Body of pancreas (tissue), 4 donors: ENCODE measurements at places on chromosomes 7 and 10. TPM values are rescaled to one million over a fixed set of nuclear protein-coding genes. Genes with fewer than 3 reads are reported as not detected.

GRCh38 chr10:44153918-44154670, 230.8 kb downstream of the CXCL12 start:
- DNase-seq, result no peak

GRCh38 chr10:124099604-124100003, 6.2 kb upstream of the CHST15 start:
- no peak for DNase-seq

HGF gene
- 6.9 TPM for total RNA-seq

DNA sequence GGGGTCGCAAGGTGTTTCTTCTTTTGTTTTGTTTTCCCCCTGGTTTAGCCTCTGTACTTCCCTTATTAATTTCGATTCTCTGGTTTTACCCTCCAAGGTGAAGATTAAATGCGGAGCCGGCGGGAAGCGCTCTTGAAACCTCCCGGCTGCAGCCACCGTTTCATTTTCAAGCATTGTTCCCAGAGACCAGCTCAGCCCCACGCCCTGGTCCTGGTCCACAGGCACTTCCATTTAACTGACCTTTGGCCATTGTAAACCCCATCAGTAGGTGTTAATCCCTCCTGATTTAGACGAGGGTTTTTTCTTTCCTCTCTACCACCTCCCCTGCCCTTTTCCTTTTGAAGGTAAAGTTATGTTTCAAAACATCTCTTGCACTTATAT, 39.2 kb upstream of the ENO4 start:
- DNase-seq, result no peak

GRCh38 chr7:154302380-154302779, 250.2 kb downstream of the DPP6 start:
- DNase-seq, result no peak

GRCh38 chr7:17934612-17935240, 5.6 kb downstream of the SNX13 start:
- DNase-seq, result no peak

GRCh38 chr7:110595694-110596093, 495.2 kb upstream of the LRRN3 start:
- no peak for DNase-seq

- DNase-seq, result no peak
These were observed 78.0 kb downstream of the INPP5A start for GRCh38 chr10:132615341-132616169.

GRCh38 chr10:37734971-37735370, 122.4 kb downstream of the ZNF248 start:
- DNase-seq, result no peak

DNA sequence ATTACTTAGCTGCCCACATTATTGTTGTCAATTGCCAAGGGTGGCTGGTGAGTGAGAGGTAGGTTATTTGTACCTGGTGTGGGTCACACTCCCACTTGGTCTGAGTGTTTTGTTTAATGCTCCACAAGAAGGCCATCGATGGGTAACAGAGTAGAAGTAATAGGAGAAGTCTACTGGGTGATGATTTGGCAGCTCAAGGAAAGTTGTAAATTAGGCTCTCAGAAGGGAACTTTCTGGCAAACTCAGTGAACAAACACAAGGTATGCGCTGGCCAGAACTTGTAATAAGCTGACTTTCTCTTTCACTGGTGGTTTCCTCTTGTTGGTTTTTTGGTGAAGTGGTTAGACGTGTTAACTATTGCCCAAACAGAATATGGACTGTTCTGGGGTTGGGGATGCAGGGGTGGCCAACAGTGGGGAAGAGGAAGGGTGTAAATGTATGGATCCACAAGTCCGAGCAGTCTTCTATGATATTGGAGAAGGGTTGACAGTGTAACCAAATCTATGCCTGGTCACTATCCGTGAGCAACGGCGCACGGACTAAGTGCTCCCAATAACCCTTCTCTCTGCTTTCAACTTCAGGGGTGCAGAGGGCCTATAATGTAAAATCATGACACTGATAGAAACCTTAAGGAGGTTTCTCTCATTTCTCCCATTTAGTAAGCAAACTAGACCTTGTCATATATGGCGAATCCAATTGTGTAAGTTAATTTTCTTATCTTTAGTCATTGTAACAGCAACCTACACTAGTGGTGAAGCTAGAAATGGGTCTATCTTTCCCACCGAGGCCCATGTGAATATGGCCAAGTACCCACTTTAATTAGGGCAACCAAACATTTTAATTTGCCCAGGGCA, 212.8 kb downstream of the PTEN start:
- DNase-seq, result no peak

DNA sequence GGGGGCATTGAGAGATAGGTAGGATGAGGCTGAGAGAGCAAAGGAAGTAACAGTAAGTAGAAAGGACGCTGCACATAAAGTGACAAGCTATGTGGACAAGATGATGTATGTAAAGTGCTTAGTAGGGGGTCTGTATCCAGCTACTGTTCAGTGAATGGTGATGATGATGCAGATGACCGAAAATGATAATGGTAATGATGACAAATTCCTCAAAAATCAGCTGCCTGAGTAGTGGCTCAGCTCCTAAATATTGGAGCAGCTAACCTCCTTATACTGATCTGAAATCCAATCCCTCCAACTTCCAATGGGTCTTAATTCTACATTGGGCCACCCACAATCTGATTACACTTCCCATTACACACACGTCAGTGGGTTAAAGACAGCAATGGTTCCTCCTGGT, 27.1 kb upstream of the KCNMA1 start:
- no peak for DNase-seq

C7orf33 gene
- not detected for total RNA-seq

HYAL4 gene
- total RNA-seq, result not detected

GRCh38 chr10:133306941-133307379, 1.7 kb downstream of the TUBGCP2 start:
- no peak for DNase-seq

- peak; percentile 23 for DNase-seq
These were observed 38.0 kb downstream of the ZNF777 start for GRCh38 chr7:149422914-149423301.

DNA sequence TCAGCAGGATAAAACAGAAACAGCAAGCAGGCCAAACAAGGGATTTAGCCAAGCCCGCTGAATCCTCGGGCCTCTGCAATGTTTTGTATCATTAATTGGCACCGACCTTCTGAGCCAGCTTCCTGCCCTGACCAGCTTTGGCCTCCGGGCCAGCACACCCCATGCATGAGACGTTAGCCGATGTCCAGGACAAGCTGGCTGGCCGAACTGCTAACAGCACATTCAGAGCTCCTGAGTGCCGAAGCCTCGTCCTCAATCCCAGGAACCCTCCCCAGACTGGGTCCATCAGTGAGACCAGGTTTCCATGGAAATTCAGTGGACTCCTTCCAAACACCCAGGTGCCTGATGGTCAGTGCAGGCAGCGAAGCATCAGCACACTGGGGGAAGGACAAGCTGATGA, 134.3 kb upstream of the PFKP start:
- no peak for DNase-seq

DNA sequence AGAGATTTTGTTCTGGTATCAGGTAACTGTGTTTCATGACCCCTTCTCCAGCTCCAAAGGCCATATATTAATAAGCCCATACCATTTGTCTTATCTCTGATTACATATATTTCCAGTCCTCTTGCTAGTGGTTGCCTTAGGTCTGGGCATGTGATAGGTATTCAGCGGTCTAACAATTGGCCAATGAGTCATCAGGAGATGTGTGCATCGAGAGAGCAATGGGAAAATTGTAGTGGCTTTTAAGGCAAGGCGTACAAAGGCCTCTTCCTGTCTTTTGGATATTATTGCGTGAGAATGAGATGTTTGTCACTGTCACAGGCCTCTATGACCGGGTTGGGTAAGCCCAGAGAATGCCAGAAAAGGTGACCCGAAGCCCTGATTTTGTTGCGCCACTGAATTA, 38.6 kb upstream of the SFRP5 start:
- no peak for DNase-seq

NKX2-3 gene
- total RNA-seq, result not detected

GRCh38 chr10:127576740-127577161, 27.6 kb downstream of the NPS start:
- no peak for DNase-seq

DNA sequence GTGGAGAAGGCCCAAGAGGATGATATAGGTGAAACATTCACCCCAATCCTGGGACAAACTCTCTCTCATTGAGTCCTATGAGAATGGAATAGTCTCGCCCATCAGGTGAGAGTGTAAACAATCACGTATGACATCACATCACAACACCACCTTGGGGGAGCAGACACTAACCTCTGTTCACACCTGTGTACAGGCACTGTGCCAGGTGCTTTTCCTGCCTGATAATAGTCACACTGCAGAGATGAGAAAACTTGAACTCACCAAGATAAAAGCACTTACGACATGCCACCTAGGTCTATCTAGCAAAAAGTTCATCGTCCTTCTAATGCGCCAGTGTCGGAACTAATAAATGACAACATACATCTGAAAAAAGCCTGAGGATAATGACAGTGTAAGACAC, 187.8 kb downstream of the FAM107B start:
- DNase-seq, result peak; percentile 51

DNA sequence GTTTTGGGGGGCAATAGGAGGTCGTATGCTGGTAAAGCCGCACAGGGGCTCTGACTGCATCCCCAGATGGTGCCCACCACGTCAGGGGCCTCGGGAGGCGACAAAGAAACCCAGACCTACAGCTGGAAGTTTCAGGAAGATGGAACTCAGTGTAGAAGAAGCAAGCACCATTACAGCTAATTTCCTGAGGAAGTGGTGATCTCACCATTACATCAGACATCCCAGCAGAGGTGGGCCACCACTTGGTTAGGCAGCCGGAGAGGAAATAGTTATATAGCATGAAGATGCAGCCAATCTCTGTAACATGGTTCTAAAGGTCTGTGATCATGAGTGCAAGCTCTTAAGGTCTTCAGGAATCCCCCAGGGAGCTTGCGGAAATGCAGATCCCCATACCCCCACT, 127.3 kb upstream of the PCBD1 start:
- no peak for DNase-seq

GRCh38 chr10:122290334-122290733, 19.2 kb downstream of the BTBD16 start:
- DNase-seq, result no peak

- no peak for DNase-seq
These were observed 3.5 kb downstream of the STK31 start for GRCh38 chr7:23713285-23714149.

DNA sequence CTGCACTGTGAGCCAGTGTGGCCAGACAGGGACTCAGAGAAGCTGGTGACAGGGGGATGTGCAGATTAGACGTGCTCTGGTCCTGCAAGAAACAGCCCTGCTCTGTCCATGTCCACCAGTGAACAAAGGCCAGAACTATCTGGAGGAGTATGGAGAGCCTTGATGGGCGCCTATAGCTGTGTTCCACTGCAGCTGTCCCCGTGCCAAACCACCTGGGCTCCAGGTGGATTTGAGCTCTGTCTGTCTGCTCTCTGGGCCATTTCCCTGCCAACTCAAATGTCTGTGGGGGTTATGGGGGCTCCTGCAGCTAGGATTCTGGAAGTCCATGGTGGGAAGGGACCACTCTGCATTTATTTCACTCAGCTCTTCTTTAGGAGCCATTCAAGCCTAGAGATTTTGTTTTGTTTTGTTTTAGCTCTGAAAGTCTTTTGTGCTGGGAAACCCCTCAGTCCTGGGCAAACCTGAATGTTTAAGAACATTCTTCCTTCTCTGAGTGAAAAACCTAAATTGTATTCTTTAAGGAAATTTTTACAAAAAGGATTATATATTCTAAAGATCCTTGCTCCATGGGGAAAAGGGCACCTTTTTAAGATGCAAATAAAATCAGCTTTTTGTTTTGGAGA, 1039.5 kb upstream of the SORCS1 start:
- DNase-seq, result no peak

DNA sequence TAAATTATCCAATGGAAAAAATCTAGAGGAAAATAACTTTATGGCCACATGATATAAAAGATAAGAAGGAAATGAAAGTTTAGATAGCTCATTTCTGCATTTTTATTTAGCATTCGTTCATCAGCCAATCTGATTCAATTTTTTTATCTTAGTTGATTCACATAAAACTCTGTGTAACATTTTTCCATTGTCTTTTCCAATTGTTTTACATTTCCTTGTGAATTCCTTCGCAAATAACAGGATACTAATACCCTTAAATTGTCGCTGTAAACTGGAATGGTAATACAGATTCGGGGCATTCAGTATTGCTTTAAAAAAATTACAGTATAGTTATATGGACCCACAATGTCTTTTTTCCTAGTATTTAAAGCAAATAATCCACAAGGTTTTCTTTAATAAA, 136.4 kb downstream of the CUBN start:
- DNase-seq, result no peak

PODXL gene
- total RNA-seq, result 36.9 TPM

GRCh38 chr10:101624526-101625102, 36.5 kb downstream of the DPCD start:
- DNase-seq, result no peak

GRCh38 chr7:37732253-37732652, 48.7 kb downstream of the GPR141 start:
- DNase-seq, result peak; percentile 18

HMX2 gene
- total RNA-seq, result not detected

- DNase-seq, result no peak
These were observed 17.1 kb downstream of the ARHGAP21 start for GRCh38 chr10:24706479-24707118.

DNA sequence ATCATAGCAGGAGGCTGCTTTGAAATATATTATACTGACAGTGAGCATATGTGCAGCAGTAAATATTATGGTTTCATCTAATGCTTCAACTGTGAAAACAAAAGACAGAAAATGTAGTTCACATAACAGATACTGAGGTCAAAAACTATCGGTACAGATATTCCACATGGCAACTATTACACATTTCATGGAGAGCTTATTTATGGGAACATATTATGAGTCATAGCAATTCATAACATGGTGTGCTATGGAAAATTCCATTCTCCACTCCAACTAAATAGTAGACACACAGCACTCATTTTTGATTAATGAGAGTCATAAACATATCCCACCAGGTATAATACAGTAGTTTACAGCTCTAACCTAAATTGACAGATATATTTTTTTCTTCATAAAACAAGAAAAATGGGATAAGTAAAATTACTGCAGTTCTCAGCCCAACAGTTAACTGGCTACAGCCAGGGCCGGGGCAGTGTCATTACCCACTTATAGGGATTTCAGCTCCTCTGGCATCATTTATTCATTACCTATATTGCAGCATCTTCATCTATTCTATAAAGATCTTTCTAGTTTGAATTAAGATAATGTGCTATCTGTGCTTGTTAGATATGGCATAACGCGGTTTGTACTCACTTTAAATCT, 475.6 kb upstream of the KLF6 start:
- DNase-seq, result no peak

DNA sequence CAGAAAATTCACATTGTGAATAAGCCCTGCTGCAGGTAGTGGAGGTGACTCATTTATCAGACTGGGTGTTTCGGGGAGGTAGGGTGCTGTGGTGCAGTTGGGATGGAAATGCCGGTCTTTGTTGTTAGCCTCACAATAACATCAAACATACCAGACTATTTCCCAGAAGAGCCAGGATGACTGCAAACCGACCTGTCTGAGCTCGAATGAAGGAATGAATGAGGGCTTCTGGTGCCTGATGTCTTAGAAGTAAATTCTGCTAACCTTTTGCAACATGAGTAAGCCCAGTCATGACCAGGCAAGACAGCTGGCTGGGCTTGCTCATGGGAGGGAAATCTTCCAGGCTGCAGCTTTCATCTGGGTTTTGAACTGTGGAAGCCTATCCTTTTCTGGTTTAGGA, 2.4 kb upstream of the VDAC2 start:
- no peak for DNase-seq

LRIT1 gene
- total RNA-seq, result not detected
